ENCODE measurements at places on chromosomes 1 and 21.

DNA sequence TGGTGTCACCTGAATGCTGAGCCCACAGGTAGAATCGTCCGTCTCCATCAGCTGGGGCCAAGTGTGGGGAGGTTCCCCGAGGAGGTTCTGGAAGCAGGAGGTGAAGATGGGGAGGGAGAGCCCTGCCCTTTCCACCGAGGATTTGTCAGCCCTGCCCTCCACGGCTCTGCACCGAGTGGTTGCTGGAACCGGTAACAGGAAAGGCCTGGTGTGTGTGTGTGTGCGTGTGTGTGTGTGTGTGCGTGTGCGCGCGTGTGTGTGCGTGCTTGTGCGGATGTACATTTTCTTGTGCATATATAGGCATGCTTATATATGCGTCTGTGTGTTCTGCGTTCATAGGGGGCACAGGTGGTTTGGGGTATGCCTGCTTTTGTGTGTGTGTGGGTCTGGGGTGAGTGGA, 3.5 kb downstream of the NBL1 start:
- peak; percentile 42 for DNase-seq

GRCh38 chr1:56452027-56453011, 127.0 kb downstream of the PLPP3 start:
- no peak for DNase-seq

DNA sequence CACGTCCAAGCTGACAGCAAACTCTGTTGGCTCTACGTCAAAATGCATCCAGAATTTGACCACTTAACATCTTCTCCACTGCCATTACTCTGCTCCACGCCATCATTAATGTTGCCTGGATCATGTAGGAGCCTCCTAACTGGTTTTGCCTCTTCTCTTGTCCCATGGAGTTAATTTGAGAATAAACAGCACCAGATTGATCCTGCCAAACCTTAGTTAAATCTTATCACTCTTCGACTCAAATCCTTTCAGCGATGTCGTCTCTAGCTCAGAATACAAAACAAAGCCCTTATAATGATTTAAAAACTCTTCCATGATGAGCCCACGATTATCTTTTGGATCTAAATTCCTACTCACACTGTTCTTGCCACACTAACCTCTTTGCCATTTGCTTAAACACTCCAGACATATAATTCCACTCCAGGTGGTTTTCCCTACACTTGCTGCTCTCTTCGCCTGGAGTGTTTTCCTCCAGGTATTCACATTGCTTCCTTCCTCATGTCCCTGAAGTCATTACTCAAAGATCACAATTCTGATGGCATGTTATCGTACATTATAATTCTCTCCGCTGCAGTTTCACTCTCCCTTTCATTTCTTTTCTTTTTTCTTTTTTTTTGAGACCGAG, 90.7 kb upstream of the KCNK2 start:
- no peak for DNase-seq

- DNase-seq, result no peak
Measured at GRCh38 chr1:203551550-203551949, 57.6 kb downstream of the OPTC start.

GRCh38 chr1:23908453-23909341, 4.5 kb downstream of the CNR2 start:
- peak; percentile 36 for DNase-seq

DNA sequence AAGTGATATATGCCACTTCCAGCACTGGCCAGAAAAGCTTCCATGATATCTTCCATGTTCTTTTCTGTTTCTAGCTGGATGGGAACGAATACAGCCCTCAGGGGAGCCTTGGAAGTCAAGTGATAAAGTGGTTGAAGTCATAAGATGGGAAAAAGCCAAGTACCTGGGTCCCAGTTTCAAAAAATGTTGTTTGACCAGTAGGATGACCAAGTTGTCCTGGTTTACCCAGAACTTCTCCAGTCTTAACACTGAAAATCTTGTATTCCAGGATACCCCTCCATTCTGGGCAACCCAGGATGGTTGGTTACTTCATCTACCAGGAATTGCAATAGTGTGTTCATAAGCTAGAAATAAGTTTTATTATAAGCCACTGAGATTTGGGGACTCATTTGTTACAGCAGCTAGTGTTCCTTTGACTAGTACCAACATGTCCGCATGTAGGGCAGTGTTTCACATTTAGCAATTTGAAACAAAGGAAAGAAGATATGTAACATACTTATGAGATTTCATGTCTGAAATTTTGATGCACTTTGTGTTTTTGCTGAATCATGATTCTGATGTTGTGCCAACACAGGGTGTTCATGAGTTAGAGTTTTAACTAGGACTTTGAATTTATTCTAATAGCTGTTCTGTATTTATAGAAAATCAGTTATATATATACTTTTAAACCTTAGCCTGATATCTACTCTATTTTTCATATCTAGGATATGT, 139.9 kb downstream of the TPR start:
- no peak for DNase-seq

- DNase-seq, result no peak
Measured at GRCh38 chr1:161872506-161872905, 106.4 kb downstream of the ATF6 start.

All from CD4-positive, alpha-beta T cell treated with Interleukin-4 for 1 hour (primary cell).